K562 (cell line): ENCODE measurements at places on chromosomes 3 and 15.
A peak's percentile ranks its signal among the peaks of the same experiment; 100 is the strongest.

DNA sequence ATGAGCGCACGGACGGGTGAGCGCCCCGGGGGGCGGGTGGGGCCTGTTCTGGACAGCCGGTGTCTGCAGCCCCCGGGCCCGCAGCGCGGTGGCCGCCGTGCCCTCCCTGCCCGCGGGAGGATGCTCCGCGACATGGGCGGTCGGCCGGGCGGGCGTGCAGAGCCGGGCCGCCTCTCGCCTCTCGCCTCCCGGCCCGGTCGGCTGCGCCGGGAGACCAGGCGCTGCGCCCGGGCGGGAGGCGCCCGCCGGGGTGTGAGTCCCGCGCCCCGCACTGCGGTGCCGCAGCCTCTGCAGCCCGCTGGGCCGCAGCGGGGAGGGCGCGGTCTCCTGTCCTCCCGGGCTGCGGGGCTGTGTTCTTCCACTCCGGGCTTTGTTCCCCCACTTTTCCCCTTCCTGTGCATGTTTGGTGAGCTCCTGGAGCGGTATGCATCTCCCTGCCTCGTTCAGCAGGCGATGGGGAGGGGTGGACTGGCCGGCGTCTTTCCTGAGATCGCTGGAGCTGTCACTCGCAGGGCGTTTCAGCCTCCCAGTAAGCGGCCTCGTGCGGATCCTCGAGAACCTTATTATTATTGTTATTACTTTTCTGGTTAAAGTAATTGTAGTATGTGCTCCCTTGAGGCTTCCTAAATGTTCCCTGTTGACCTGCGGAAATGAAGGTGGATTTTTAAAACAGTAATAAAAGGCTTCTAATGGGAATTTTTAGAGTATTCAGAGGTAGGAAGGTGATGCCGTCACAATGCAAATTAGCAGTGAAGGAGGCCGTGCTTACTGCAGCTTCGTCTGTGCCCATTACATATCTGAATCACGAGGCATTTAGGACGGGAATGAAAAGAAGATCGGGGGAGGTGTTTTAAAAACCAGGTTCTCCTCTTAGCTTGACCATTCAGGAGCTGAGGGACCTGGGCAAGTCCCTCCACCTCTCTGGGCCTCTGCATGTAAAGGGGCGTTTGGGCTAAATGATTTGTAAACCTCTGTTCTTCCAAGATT, 593 bp downstream of the TMOD2 start:
- peak overlapping the region; percentile 64 for H3K4me3 ChIP-seq
- no peaks in the 10 kb centered on the region for H3K27me3 ChIP-seq
- peaks cover 24% of the 10 kb centered on the region; the same call in 2 of the 3 replicates for H3K4me1 ChIP-seq
- no peak overlapping the region; the same call in 2 of the 3 replicates for H3K27ac ChIP-seq
- no peaks in the 10 kb centered on the region; the same call in 1 of the 3 replicates for H3K36me3 ChIP-seq

DNA sequence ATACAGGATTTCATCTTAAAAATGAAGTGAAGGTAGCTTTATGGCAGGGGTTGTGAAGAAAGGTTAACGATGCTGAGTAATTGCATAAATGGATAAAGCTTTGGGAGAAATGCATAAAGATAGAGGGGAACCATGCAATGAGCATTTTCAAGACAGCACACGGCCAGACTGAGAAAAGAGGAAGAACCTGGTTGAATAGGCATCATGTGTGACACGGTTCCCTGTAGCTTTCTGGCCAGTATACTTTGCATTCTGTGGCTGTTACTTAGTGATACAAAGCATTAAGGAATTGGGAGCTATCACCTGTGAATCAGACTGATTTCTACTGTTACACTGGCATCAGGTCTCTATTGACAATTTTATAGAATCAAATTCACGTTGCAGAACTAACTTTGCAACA, 33.3 kb downstream of the NR2C2 start:
- no peaks in the 10 kb centered on the region for H3K4me1 ChIP-seq
- no peak for DNase-seq
- H3K36me3 ChIP-seq = peaks cover 4% of the 10 kb centered on the region; the same call in 1 of the 3 replicates
- no peaks in the 10 kb centered on the region for H3K27me3 ChIP-seq
- H3K27ac ChIP-seq = no peak overlapping the region

GRCh38 chr3:39146611-39147591, 6.5 kb downstream of the CSRNP1 start:
- H3K27ac ChIP-seq = peak overlapping the region; percentile 35
- no peak overlapping the region; the same call in 1 of the 2 replicates for H3K4me3 ChIP-seq
- H3K36me3 ChIP-seq = peaks cover 78% of the 10 kb centered on the region
- DNase-seq = peak; percentile 56

- H3K4me3 ChIP-seq = no peak overlapping the region
- H3K36me3 ChIP-seq = no peaks in the 10 kb centered on the region
- H3K27ac ChIP-seq = no peak overlapping the region
- H3K27me3 ChIP-seq = no peaks in the 10 kb centered on the region
- DNase-seq = no peak
Observed at GRCh38 chr3:113437411-113437810, 3.9 kb downstream of the CFAP44 start.

- DNase-seq = no peak
- H3K4me1 ChIP-seq = no peaks in the 10 kb centered on the region
- H3K4me3 ChIP-seq = no peak overlapping the region
- H3K27ac ChIP-seq = no peak overlapping the region
- no peaks in the 10 kb centered on the region for H3K36me3 ChIP-seq
Observed at GRCh38 chr3:136350132-136350531, 100.0 kb downstream of the PCCB start.

GRCh38 chr3:63538919-63539318, 113.6 kb upstream of the SNTN start:
- no peak overlapping the region for H3K4me3 ChIP-seq
- no peaks in the 10 kb centered on the region for H3K27me3 ChIP-seq
- no peaks in the 10 kb centered on the region for H3K36me3 ChIP-seq
- H3K4me1 ChIP-seq = no peaks in the 10 kb centered on the region

DNA sequence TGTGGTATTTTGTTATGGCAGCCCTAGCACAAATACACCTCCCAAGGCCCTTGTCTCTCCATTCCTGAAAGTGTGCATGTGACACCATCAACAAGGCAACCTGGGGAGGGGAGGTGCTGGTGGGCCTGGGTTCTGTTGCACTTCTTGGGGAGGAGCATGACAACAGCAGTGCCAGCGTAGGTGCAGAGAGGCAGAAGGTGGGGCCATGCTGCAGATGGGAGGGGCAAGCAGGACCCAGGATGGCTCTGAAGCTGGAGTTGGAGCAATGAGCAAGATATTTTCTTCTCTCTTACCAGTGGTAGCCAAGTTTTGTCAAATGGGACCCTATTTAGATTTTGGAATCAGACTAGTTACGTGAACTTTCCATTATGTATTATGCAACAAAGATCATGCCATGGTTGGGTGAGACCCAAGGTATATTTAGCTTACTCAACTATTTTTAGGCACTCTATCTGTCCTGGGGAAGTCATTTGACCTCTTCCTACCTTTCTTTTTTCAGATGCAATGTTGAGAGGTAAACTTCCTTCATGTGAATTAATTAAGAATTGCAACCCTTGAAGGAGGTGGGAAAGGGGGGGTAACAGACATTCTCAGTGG, 3.4 kb downstream of the FYCO1 start:
- peaks cover 2% of the 10 kb centered on the region; the same call in 1 of the 2 replicates for H3K27me3 ChIP-seq
- DNase-seq = no peak

DNA sequence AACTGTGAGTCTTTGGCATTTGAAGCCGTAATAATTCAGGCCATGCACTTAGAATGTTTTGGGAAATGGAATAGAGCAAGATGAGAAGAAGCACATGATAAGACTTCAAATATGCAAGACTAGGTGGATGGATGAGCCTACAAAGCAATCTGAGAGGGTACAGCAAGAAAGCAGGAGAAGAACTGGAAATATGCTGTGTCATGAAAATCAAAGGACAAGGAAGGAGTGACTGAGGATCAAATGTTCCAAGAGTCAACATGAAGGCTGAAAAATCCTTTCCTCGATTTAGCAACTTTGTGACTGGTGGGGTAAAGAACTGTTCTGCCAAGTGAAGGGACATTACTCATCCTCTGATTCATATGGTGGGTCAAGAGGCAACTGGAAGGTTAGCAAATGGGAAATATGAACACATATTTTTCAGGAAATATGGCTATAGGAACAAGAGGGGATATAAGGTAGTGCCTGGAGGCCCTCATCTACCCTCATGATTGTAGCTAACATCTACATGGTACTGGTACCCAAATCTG, 803.7 kb upstream of the ARRDC4 start:
- H3K4me1 ChIP-seq = no peaks in the 10 kb centered on the region
- no peak for DNase-seq
- H3K27ac ChIP-seq = no peak overlapping the region

- DNase-seq = no peak
- H3K4me3 ChIP-seq = no peak overlapping the region
- H3K27ac ChIP-seq = no peak overlapping the region
Observed at GRCh38 chr3:51673802-51674654, 3.0 kb downstream of the TEX264 start.

DNA sequence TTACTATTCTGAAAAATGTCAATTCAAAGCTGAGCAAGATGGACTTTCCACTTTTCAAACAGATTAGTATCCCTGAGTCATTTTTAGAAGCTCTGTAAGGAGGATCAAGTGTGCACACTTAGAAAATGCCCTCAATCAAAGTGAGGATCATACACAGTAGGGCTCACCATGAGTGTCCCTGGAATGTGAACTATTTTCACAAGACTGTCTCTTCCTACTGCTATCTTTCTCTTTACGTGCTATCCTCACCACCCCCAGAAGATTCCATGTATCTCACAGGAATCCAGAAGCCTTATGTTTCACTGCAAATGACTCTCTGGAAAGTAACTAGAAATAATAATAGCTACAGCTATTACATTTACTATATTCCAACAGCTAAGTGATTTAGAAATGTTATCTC, 349.9 kb upstream of the TGFBR2 start:
- H3K4me1 ChIP-seq = no peaks in the 10 kb centered on the region
- DNase-seq = no peak
- H3K4me3 ChIP-seq = no peak overlapping the region
- no peak overlapping the region for H3K27ac ChIP-seq

GRCh38 chr3:49803465-49804140, 542 bp downstream of the INKA1 start:
- H3K4me1 ChIP-seq = peaks cover 43% of the 10 kb centered on the region
- H3K4me3 ChIP-seq = peak overlapping the region; percentile 82
- H3K27me3 ChIP-seq = no peaks in the 10 kb centered on the region

DNA sequence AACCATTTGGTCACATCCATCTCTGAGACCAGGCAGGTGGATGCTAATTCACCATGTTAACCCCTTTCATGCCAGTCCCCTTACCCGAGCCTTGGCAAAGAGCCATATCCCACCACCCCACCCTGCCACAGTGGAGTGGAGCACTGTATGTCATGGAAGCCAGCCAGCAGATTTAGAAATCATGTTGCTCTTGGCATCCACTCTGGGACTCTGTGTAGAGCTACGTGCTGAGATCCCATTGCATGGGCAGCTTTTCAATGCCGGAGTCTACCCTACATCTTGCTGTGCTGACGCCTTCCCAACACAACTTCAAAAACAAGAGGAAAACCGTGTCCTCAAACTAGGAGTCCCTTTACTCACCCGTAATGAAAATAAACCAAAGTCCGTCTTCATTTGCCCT, 131.0 kb downstream of the NTRK3 start:
- H3K4me3 ChIP-seq = no peak overlapping the region
- H3K27me3 ChIP-seq = no peaks in the 10 kb centered on the region
- no peaks in the 10 kb centered on the region for H3K4me1 ChIP-seq
- H3K36me3 ChIP-seq = no peaks in the 10 kb centered on the region
- no peak for DNase-seq

DNA sequence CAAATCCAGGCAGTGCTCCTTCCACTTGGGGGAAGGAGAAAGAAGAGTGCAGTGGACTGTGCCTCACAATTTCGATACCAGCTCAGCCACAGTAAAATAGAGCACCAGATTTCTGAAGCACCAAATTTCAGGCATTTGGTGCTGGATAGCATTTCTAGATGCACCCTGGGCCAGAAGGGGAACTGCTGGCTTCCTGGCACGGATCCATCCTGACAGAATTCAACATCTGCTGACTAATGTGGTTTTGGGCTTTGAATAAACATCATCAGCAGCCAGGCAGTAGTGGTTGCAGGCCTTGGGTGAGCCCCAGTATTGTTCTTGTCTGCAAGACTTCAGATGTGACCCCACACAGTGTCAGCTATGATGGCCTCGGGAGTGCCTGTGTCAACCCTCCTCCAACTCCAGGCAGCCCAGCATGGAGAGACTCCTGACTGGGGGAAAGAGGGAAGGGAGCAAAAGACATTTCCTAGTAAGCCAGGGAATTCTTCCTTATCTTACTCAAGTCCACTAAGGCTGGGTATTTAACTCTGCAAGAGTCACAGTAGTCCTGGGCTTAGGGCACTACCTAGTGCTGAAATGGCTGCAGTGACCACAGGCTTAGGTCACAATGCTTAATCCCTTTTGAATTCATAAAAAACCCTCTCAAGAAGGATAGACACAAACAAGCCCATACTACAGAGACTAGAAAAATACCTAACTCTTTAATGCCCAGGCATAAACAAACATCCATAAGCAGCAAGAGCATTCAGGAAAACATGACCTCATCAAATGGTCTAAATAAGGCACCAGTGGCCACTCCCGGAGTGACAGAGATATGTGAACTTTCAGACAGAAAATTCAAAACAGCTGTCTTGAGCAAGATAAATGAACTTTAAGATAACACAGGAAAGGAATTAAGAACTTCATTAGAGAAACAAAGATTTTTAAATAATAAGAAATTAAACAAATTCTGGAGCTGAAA, 74.7 kb downstream of the SPATA16 start:
- no peak overlapping the region for H3K4me3 ChIP-seq
- no peak overlapping the region for H3K27ac ChIP-seq
- no peaks in the 10 kb centered on the region for H3K4me1 ChIP-seq
- no peaks in the 10 kb centered on the region for H3K27me3 ChIP-seq
- DNase-seq = peak; percentile 6

DNA sequence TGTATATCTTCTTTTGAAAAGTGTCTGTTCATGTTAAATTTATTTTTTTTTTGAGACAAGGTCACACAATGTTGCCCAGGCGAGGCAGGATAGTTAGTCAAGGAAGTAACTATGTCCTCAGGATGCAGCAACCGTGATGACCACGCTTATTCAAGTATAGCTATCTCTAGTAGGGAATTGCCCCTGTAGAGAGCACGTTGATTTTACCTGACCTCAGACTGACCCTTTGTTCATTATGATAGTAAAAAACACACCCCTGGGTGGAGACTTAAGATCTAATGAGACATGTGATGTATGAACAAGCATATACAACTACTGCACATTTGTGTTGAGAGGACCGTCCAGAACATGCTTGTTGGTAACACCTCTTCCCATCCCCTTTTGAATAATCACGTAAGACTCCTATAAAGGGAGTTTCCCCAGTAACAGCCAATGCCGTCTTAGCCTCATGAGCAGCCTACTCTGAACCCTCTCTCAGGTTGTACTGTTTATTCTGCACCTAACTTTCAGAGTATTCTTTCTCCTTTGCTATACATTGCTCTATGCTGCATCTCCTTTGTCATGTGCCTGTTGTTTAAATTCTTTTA, 32.9 kb downstream of the ZNF621 start:
- no peak overlapping the region for H3K4me3 ChIP-seq
- DNase-seq = no peak
- H3K4me1 ChIP-seq = no peaks in the 10 kb centered on the region
- no peak overlapping the region for H3K27ac ChIP-seq
- H3K27me3 ChIP-seq = no peaks in the 10 kb centered on the region
- no peaks in the 10 kb centered on the region for H3K36me3 ChIP-seq
